ENCODE measurements at places on chromosomes 5 and 9.

GRCh38 chr9:127779136-127779981 is 893 bp upstream of the SH2D3C start:
- no peak for DNase-seq

DNA sequence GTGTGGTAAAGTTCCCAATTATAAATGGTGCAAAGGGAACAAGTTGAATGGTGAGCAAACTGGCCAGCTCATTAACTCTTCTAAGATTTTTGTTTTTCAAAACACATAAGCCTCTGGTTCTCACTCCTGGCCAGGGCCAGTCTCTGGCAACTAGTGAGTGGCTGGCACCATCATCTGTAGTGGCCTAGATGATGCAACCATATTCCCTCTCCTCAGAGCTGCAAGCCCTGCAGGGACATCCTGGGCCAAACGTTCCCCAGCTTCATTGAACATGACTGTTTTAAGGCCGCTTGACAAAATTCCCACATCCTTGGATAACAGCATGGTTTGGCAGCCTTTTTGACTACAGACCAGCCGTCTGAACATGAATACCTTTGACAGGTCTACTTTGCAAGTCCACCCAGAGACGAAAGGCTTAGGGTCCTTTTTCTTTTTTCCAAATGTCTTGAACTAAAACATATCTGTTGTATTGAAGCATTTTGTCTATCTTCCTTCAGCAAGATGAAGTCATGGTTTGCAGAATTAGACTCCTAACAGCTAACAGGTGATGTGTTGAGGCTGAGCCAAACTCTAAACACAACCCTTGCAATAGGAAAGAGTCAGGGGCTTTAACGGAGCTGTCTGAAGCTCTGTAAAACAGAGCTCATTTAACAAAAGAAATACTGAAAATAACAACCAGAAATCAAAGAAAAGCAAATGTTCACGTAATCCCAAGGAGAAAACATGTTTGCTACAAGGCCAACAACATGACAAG is 23.8 kb downstream of the MACROH2A1 start:
- DNase-seq: no peak

GRCh38 chr5:17114715-17115599 is 102.5 kb upstream of the BASP1 start:
- DNase-seq: no peak

DNA sequence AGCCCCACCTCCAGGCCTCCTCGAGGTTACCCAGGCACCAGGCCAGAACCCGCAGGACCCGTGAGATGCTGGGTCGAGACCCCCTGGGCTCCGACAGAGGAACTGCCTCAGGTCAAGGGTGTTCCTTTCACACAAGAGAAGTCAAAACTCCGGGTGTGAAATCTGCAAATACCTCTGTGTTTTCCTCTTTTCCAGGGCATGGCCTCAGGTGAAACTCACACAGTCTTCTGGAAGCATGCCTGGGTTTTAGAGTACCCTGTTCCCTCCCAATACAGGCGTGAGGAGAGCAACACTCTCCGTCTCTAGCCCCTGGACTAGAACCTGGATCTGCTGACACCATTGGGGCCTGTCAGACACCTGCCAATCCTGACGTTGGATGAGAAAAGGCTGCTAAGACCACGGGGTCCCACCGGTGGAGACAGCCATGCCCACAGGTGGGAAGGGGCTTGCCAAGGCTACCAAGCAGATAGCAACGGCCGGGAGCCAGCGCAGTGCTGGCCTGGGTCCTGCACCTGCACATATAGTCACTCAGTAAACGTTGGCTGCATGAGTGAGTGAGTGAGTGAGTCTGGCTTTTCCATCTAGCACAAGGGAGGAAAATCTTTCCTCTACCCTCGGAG is 182.0 kb upstream of the PPP1R26 start:
- no peak for DNase-seq

GRCh38 chr9:79807971-79808370 is 236.2 kb downstream of the TLE4 start:
- DNase-seq: no peak

DNA sequence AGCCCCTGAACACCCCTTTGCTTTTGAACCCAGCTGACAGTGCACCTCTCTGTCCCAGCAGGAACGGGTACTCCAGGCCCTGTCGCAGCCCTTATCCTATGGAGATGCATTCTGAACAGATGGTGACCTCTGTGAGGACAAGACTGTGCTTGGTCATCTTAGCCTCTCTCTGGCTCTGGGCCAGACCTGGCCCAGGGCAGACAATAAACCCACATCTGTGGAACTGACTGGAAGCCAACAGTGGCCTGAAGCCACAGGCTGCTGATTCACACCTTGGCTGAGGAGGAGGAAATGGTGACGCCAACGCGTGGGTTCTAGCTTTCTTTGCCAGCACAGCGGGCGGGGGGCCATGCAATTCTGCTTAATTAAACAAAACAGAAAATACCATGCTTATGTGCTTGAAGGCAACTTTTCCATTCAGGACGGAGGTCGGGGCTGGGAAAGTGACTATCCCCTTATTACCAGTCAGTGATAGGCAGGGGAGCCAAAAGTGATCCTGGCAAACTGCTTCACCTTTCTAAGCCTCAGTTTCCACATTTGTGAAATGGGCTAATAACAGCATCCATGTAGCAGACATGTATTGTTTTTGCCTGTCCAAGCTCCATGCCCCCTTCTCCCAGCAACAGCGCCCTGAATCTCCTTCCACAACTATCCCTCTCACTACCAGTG is 10.8 kb downstream of the SH3PXD2B start:
- DNase-seq: no peak

DNA sequence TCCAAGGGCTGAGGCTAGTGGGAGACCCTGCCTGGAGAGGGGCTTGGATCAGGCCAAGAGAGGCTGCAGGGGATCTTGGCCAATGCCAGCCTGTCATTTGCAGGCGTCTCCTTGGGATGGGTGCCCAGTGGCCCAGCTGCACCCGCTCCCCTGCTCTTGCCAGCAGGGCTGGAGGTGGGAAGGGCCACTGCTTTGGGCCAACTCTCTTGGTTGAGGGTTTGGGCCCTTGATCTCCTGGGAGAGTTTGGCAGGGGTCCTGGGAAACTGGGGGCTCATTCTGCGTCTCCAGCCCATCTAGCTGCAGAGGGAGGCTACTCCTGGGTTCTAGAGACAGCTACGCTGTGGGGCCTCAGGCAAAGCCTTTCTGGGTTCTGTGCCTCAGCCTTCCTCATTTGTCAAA is 10.5 kb downstream of the PSD2 start:
- DNase-seq: no peak

GRCh38 chr5:158492841-158493242 is 606.9 kb downstream of the EBF1 start:
- DNase-seq: no peak

DNA sequence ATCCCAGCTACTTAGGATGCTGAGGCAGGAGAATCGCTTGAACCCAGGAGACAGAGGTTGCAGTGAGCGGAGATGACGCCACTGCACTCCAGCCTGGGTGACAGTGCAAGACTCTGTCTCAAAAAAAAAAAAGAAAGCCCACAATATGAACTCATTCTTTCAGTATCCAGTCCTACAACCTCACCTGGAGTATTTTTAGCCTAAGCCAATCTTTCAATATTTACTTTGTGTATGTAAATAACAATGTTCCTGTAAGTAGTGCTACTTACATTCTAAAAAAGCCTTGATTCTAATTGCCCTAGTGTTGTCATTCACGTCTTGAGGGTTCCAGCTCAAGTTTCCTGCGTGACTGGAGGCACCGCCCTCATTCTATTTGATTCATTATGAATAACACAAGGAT is 62.0 kb downstream of the BHMT start:
- no peak for DNase-seq

GRCh38 chr9:72691671-72692070 is 170.3 kb downstream of the TMC1 start:
- no peak for DNase-seq

- DNase-seq: no peak
Observed at GRCh38 chr9:91820126-91820750, 129.8 kb downstream of the ROR2 start.

- DNase-seq: no peak
Observed at GRCh38 chr9:69249337-69249736, 75.3 kb downstream of the TJP2 start.

- DNase-seq: no peak
Observed at GRCh38 chr9:74036549-74037231, 460.4 kb upstream of the RORB start.

- DNase-seq: no peak
Observed at GRCh38 chr9:130532426-130533080, 46.8 kb upstream of the FUBP3 start.

DNA sequence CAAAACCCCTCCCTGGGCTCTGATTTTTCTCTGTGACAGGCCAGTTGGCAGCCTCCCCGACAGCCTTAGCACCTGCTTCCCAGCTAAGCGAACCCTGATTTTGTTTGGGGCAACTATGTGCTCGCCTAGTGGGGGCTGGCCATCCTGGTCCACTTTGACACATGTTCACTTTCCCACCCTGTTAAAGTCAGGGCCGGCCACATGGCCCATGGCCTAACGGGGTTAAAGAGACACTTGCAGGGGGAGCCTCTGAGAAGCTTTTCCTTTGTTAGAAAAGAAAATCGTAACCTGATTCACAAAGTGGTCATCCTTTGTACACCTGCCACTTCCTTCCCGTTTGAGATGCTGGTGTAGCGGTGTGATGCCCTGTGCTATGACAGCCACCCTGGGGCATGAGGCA is 1.3 kb upstream of the CACNA1B start:
- no peak for DNase-seq

GRCh38 chr9:135012166-135012565 is 75.3 kb upstream of the OLFM1 start:
- DNase-seq: no peak

- no peak for DNase-seq
Observed at GRCh38 chr5:39800042-39800601, 375.3 kb upstream of the DAB2 start.

DNA sequence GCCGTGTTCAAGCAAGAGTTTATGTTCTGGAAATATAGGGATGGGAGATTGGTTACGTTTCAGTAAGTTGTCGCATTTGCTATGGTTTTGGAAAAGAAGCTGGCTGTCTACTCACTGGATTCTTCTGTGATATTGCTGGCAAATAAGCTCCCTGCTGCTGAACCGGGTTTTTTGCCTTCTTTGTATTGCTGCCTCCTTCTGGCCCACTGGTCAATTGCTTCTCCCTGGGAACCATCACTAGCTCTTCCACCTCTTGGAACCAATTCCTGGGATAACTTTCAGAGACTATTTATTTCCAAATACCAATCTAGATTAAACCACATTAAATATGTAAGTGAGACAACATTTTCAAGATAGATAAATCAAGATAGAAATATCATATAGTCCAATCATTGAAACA is 43.0 kb downstream of the NUDT12 start:
- no peak for DNase-seq

GRCh38 chr5:4313138-4313537 is 717.5 kb downstream of the IRX1 start:
- no peak for DNase-seq

GRCh38 chr9:81776834-81777233 is 87.5 kb upstream of the TLE1 start:
- DNase-seq: no peak

DNA sequence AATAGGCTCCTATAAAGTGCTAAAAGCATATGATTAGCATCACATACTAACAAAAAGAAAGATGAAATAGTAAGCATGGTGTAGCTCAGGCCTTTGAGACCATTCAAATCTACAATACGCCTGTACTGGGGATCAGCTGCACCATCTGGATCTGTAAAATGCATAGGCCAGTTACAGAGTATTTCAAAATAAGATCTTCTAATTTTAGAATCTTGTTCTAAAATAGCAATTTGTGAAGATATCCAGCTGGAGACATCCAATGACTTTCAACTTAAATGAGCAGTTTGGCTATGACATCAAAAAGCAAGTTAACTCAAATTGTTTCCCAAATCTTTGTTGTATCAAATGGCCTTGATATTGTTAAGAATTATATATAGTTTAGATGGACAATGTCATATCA is 386.3 kb downstream of the MRPS30 start:
- DNase-seq: no peak

DNA sequence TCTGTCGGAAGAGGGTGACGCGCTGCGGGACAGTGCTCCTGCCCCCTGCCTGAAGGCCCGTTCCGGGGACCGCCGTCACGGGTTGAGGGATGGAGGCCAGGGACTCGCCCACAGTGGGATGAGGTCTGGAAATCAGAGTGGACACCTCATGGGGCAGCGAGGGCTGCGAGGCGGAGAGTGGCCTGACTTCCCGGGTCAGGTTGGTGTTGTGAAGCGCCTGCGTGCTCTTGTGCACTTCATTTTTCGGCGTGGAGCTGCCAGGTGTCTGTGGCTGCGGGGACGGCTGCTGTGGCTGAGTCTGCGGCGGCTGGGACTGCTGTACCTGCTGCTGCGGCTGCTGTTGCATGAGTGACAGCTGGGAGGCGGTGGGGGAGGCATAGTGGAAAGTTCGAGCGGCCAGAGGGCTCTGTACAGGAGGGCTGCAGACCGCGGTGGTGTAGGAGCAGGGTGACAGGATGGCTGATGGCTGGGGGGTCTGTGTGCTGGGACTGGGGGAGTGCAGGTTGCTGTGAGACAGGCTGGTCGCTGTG is 434.1 kb downstream of the HCN1 start:
- no peak for DNase-seq

GRCh38 chr5:132459983-132460838 is 30.4 kb downstream of the IRF1 start:
- no peak for DNase-seq

GRCh38 chr5:28691526-28691925 is 1653.1 kb upstream of the CDH9 start:
- DNase-seq: no peak

DNA sequence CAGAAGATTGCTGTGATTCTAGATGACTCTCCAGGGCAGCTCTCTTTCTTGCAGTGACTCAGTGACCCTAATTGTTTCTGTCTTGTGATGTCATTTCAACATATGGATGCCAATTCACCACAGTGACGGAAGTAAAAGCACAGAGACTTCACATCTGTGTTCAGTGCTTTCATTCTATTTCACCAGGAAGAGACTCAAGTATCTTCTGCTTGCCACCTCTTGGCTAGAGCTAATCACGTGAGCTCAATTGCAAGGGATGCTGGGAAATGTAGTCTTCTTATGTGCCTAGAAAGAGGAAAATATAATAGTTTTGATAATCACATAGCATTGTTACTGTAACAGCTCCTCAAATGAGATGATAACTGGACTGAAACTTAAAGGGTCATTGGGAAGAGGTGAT is 453.3 kb upstream of the KLF4 start:
- DNase-seq: no peak

GRCh38 chr9:132334364-132334763 is 20.4 kb downstream of the SETX start:
- no peak for DNase-seq

DNA sequence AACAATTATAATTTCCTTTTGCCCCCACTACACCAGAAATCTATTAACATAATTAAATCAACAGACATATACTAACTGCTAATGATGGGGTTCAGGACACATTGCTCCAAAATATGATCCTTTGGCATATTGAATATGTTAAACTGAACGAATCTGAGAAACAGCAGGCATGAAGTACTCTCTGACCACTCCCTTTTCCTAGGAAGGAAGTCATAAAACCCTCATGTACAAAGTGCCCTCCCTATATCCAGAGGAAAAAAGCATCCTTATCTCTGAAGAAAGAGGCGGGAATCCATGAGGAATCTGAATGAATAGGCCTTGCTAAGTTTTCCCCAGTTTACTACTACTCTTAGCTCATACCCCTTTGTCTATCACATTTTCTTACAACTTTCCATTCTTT is 67.9 kb downstream of the ADAMTS6 start:
- DNase-seq: no peak

GRCh38 chr9:115063058-115063845 is 54.7 kb downstream of the TNC start:
- DNase-seq: no peak

Data from activated CD4-positive, CD25-positive, alpha-beta regulatory T cell (primary cell).